ENCODE measurements at places on chromosomes 12 and 14.

DNA sequence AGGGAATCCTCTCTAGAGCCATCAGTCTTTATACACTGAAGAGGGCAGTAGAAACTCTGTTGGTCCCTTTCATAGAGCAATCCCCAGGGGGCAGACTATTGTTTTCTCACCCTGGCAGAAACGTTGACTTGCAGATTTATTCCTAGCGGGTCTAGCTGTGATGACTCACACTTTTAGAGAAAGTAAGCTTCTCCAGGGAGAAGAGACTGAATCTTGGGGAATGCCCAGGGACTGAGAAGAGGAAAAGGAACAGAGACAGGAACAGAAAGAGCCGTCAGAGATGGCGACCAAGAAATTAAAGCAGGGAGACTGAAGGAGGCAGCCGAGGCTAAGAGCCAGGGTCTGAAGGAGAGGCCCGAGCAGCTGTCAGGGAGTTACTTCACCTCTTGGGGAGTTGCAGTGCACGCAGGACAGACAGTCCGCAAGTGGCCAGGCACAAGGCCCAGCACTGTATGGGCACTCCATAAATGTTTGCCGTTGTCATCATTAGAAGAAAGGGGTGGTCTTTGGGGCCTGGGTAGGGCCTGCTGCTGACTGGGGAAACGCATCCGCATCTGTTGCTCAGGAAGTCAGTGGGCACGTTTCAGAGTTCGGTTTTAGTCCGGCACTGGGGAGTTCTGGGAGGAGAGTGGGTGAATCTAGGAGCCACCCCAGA lies 13.0 kb downstream of the PLEKHG6 start:
- DNase-seq, result no peak

DNA sequence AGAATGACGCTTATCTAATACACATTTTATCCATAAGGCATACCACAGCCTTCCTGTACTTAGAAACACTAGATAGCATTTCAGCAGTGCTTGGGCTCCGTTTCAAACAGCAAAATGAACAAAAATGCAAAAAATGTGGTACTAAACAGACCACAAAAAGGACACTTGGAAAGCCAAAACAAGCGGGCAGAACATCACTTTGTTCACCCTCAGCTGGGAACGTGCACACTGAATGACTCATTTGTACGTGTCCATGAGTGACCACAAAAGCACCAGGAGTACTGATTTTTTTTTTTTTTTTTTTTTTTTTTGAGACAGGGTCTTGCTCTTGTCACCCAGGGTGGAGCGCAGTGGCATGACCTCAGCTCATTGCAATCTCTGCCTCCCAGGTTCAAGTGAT lies 8.9 kb upstream of the FOXN3 start:
- DNase-seq, result no peak

DNA sequence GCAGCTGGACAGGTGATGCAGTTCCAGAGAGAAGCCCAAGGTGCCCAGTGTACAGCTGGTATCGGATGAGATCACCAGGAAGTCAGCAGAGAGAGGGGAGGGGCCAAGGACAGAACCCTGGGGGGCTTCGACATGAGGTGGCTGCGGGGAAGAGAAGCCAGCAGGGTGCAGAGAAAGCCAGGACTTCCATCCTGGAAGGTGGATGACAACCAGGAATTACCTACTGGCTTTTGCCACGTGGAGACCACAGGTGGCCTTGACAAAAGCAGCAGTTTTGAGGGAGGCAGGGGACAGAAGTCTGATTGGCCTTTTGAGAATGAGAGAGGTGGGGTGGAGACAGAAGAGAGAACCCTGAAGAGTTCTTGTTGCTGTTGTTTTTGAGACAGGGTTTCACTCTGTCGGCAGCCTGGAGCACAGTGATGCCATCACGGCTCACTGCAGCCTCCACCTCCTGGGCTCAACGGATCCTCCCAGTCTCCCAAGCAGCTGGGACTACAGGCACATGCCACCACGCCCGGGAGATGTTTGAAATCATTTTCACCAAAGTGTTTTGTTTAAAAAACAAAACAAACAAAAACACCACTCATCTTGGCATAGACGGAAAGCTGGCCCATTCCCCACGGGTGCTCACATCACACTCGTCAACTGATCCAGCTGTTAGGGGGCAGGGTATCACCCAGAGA lies 35.2 kb downstream of the CDC42BPB start:
- DNase-seq, result no peak

GRCh38 chr12:8572507-8572906 lies 31.8 kb upstream of the CLEC4E start:
- DNase-seq, result no peak

DNA sequence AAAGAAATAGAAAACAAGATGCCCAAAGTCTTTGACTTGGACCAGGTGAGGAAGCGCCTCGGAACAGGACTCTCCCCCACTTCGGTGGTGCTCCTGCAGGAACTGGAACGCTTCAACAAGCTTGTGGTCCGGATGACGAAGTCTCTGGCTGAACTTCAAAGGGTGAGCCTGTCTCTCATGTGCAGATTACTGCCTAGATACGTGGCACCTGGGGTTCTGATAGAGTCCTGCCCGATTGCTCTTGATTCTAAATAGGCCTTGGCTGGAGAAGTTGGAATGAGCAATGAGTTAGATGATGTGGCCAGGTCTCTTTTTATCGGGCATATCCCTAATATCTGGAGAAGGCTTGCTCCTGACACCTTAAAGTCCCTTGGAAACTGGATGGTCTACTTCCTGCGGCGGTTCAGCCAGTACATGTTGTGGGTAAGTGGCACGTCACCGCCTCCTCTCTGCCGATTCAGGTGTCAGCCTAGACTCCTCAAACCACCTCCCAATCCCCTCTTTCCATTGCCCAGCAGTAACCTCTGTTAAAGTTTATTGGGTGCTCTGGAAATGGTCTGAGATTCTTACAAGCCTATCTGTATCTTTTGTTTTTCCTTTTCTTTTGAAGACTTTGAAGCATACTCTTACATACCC lies 40.8 kb downstream of the CCDC92 start:
- no peak for DNase-seq

GRCh38 chr12:2287589-2287988 lies 234.8 kb downstream of the CACNA1C start:
- no peak for DNase-seq

GRCh38 chr12:52587563-52587962 lies 13.7 kb downstream of the KRT72 start:
- no peak for DNase-seq

GRCh38 chr12:112112409-112113133 lies 4.0 kb upstream of the NAA25 start:
- DNase-seq, result no peak

DNA sequence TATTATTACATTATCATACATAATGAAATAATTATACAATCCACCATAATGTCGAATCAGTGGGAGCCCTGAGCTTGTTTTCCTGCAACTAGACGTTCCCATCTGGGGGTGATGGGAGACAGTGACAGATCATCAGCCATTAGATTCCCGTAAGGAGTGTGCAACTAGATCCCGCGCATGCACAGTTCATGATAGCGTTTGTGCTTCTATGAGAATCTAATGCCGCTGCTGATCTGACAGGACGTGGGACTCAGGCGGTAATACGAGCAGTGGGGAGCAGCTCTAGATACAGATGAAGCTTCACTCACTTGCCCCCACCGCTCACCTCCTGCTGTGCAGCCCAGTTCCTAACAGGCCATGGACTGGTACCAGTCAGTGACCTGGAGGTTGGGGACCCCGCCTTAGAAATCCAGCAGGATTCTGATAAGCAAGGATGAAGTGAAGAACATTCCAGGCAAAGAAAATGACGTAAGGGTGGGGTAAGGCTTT lies 204.6 kb downstream of the ETV6 start:
- no peak for DNase-seq

GRCh38 chr14:85363358-85363757 lies 166.6 kb upstream of the FLRT2 start:
- DNase-seq, result no peak

- no peak for DNase-seq
These were observed 510.7 kb downstream of the C12orf50 start for GRCh38 chr12:87518481-87518880.

GRCh38 chr12:102061096-102061559 lies 663 bp downstream of the WASHC3 start:
- no peak for DNase-seq

DNA sequence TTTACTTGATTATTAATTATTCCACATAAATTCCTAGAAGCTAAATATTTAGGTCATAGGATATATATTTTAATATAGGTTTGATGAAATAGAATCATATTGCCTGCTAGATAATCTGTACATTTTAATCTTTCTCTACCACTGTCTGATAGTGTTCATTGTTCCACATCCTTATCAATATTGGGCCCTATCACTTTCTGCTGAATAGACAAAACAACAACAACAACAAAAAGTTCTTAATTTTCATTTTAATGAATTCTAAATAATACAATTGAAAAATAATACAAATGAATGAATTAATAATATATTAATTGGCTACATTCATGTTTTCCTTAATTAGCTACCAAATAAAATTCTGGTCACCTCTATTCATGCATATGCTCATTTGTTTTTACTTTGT lies 1437.2 kb downstream of the LRFN5 start:
- no peak for DNase-seq

DNA sequence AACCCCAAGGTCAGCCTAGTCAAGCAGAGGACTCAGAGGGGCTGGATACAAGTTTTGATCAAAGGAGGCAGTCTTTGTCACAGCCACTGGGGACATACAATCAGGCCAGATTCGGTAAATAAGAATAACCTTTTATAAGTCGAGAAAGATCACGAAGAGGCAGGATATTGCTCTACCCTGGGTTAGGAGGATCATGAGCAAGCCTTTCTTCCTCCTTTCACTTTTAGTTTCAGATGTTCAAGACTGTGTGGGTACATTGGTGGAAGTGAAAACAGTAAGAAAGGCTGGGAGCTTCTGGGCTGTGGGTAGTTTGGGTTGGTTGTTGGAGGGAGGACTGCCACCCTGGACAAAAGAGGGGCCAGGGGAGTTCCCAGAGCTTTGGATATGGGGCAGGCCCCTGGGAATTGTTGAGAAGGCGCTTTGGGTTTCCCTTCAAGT lies 127.7 kb downstream of the SNAPC1 start:
- no peak for DNase-seq

DNA sequence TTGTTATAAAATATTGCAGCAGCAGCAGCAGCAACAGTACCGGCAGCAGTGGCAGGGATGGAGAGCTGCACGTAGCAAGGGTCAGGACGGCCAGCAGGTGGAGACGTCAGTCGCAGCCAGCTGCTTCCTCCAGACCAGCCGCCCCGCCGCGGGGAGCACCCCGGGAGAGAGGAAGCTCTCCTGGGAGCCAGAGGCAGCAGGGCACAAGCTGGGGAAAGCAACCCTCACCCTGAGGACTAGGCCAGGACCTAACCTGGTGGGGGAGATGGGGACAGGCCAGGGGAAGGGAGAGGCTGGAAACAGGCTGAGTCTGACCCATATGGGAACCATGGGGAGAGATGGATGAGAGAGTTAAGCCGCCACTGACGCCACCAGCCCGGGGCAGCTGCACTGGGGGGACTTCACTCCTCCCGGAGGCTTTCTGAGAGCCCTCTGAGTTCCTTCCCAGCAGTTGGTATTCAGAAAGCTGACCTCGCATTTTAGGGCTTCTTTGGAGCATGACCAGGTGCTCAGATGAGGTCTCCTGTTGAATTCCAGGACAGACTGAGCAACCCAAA lies 56.3 kb downstream of the SPTB start:
- DNase-seq, result no peak

- no peak for DNase-seq
These were observed 8.5 kb upstream of the ASCL1 start for GRCh38 chr12:102948941-102949352.

- DNase-seq, result no peak
These were observed 57.9 kb downstream of the ZFYVE21 start for GRCh38 chr14:103773521-103773920.

DNA sequence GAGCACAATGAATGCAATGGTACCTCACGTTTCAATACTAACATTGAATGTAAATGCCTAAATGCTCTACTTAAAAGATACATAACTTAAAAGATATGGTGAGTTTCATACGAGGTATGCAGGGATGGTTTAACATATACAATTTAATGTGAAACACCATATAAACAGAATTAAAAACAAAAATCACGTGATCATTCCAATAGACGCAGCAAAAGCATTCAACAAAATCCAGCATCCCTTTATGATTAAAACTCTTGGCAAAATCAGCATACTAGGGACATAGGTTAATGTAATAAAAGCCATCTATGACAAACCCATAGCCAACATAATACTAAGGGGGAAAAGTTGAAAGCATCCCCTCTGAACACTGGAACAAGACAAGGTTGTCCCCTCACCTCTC lies 845.7 kb downstream of the SLC16A7 start:
- DNase-seq, result no peak

- DNase-seq, result no peak
These were observed 114.6 kb downstream of the FOXN3 start for GRCh38 chr14:89302396-89302950.

GRCh38 chr12:69837657-69838415 lies 12.8 kb downstream of the MYRFL start:
- DNase-seq, result no peak

GRCh38 chr12:95258151-95258550 lies 40.5 kb downstream of the VEZT start:
- no peak for DNase-seq

- DNase-seq, result no peak
These were observed 1.6 kb upstream of the FMNL3 start for GRCh38 chr12:49708851-49709250.

GRCh38 chr12:31710021-31710818 lies 18.6 kb downstream of the AMN1 start:
- DNase-seq, result no peak

GRCh38 chr12:114190971-114191370 lies 215.0 kb downstream of the TBX5 start:
- DNase-seq, result no peak

DNA sequence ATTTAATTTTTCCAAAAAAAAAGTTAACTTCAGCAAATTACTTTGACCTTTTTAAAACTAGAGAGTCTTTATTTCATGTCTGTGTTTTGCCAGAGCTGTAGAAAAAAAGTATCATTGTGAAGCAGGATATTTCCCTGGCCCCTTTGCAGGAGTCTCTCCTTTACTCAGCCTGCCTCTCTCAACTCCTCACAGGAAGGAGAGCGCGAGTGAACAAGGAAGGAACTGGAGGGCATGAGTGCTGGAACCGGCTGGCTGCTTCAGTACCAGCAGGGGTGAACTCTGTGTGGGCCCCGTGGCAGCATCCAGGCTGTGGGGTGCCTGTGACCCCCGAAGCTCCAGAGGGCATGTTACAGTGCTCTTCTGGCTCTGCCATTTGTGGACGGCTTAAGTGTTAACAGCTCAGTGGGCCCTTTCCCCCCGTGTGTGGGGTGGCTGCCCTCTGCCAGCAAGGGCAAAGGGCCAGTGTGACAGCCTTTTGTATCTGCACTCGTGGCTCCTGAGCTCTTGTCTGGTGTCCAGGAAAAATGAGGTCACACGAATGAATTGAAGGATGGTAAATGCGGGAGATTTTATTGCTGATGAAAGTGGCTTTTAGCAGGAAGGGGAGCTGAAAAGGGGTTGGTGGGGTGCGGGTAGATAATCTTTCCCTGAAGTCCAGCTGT lies 76.6 kb upstream of the KCNH3 start:
- no peak for DNase-seq

DNA sequence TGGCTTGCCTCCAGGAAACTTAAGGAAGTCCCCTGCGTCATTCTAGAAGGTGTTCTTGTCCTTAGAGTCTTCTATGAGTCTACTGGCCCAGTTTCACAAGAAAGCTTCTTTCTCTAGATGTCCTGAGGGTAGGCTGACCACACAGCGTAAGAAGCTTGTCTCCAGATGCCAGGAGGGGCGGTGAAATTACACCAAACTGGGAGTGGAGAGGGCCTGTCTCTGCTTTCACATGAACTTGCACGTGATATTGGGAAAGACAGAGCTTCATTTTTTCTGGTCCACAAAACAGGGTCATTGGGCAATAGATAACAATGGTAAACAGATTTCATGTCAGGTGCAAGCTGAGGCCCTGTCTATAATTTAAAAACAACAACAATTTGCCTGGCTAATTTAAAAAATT lies 85.7 kb upstream of the TBX3 start:
- no peak for DNase-seq
